ENCODE measurements at places on chromosomes 5 and 9.

GRCh38 chr9:21919377-21920362 is 74.5 kb downstream of the CDKN2A start:
- DNase-seq: no peak

GRCh38 chr9:130446101-130446861 is 1.5 kb downstream of the ASS1 start:
- no peak for DNase-seq

- DNase-seq: no peak
These were observed 813.9 kb upstream of the CDH10 start for GRCh38 chr5:25458628-25459027.

GRCh38 chr5:104793031-104793754 is 1230.6 kb upstream of the NUDT12 start:
- no peak for DNase-seq

DNA sequence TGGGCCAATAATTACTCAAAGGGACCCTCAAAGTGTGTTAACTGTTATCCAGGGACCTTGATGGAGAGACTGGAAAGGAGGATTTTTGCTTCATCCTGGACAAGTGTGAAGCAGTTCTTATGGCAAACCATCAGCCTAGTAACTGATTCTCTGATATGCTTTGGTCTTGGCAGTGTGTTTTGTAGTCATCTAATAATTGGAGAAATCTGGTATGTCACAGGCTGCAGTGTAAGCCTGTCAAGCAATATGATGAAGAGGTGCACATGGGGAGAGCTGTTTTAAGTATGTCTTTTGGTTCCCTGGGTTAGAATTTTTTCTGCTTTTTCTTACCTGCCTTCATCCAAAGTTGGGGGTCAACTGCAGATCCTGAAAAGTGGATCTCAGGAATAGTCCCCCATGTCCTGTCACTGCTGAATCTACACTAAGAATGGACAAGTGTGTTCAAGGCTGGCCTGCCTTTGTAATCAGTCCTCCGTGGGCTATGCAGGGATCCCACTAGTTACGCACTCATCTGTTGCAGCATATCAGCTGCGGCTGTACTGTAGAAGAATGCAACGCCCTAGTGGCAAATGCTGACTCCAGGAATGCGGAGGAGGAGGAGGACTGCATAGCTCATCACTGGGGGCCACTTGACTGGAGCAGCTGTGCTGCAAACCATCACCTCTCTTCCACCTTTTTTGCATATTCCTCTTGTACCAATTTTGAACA is 1.9 kb downstream of the SPTAN1 start:
- no peak for DNase-seq

- peak; percentile 29 for DNase-seq
These were observed 49.6 kb upstream of the PSD2 start for GRCh38 chr5:139745800-139746690.

GRCh38 chr5:54845567-54845941 is 139.8 kb downstream of the ESM1 start:
- no peak for DNase-seq

- no peak for DNase-seq
These were observed 67.1 kb upstream of the SSBP2 start for GRCh38 chr5:81817980-81818379.

DNA sequence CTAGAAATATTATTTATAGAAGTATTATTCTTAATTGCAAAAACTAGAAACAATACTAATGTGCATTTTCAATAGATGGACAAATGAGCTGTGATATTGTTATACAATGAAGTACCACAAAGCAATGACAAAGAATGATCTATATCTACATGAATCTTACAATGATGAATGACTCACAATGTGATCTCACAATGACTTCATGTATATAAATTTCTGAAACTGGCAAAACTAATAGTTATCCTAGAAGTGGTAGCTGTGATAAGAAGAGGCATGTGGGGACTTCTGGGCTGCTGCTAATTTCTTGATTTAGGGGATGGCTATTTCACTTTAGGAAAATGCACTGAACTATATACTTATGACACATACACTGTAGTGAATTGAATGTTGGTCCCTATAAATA is 396.0 kb upstream of the ZNF608 start:
- no peak for DNase-seq

- DNase-seq: no peak
These were observed 530.2 kb upstream of the FAM174A start for GRCh38 chr5:100004969-100005368.

GRCh38 chr9:106358331-106358730 is 504.6 kb upstream of the ZNF462 start:
- DNase-seq: no peak

GRCh38 chr9:91625331-91625730 is 201.7 kb upstream of the NFIL3 start:
- no peak for DNase-seq

DNA sequence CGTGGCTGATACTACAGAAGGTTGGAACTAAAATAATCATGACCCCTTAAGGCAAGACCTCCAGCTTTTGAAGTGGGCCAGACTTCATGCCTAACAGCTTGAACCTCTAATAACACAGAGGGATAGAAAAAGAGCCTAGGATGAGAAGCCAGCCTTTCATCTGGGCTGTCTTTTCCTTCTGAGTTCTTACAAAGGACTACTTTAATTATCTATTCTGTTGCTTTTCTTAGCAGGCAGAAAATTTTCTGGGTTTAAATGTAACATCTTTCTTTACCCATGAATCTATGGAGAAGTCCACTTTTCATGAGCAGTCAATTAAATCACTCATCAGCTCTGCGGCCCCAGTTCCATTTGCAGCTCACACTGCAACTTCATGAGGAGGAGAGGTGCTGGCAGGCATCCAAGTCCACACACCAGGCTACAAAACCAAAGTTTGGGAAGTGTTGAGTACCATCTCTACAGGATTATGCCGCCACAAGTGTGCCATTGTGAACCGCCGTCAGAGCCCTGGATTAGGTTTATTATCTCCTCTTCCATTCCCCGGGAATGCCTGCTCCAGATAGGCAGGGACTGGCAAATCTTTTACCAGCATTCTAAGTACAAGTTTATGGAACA is 192.0 kb downstream of the TLE4 start:
- DNase-seq: no peak

- no peak for DNase-seq
These were observed 7.3 kb downstream of the ISCA1 start for GRCh38 chr9:86274821-86275643.

GRCh38 chr5:71829206-71829605 is 110.1 kb downstream of the CARTPT start:
- no peak for DNase-seq

GRCh38 chr9:96004379-96004778 is 128.9 kb downstream of the ERCC6L2 start:
- no peak for DNase-seq

- DNase-seq: no peak
These were observed 293.1 kb downstream of the ZSWIM6 start for GRCh38 chr5:61625137-61625561.

DNA sequence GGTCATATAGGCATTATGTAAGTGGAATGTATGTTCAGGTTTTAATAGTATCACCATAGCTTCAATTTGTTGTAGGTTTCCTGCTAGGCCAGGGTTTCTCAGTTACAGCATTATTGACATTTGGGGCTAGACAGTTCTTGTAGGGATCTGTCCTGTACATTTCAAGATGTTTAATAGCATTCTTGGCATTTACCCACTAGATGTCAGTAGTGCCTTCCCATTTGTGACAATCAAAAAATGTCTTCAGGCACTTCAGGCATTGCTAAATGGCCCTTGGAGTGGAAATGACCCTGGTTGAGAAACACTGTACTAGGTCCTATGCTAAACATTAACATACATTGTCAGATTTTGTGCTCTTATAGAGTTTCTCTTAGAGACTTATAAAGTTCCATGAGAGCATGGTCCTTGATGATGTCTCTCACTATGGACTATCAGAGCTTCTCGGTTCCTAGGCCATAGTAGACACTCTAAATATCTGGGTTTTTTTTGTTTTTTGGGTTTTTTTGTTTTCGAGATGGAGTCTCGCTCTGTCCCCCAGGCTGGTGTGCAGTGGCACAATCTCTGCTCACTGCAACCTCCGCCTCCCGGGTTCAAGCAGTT is 1.4 kb downstream of the KIF20A start:
- DNase-seq: no peak

GRCh38 chr5:137036640-137037039 is 462.5 kb downstream of the SPOCK1 start:
- no peak for DNase-seq

GRCh38 chr9:112002847-112003457 is 106.3 kb downstream of the UGCG start:
- no peak for DNase-seq

GRCh38 chr5:142699184-142699720 is 13.4 kb upstream of the FGF1 start:
- DNase-seq: peak; percentile 50

- no peak for DNase-seq
These were observed 156.4 kb upstream of the RUSC2 start for GRCh38 chr9:35333551-35333950.

DNA sequence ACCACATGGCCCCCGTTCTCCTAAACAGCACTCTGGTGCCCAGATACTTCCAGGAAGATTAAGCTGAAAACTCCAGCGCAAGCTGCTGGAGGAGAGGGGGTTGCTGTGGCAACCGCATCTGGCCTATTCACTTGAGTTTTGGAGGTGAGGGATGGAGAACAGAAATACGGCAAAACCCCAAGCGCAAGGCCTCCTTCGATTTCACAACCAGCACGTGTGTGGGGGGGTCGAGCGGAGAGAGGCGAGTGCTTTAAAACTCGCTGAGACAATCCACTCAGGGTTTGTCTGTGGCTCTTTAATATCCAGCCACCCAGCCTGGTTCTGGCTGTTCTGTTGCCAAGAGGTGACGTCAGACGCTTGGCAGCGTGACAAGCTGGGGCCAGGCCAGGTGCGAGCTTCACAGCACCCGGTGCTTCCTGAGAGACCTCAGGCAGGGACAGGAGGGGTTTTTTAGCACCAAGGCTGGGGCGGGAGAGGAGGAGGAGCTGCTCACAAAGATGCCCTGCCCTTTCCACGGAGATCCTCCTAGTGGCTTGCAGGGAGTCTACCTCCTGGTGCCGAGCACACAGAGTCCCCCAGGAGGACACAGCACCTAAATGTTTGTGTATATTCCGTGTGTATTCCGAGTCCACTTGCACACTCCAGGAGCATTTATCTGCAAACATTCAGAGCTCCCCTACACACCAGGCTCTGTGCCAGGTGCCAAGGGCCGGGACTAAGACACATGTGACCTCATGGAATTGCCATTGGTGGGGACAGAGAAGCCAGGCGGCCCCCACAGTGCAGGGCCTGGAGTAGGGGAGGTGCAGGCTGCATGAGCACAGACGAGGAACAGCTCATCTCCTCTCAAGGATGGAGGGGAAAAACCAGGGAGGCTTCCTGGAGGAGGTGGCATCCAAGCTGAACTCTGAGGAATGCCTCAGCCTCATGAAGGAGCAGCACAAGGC is 194.6 kb downstream of the OLFM1 start:
- DNase-seq: no peak

DNA sequence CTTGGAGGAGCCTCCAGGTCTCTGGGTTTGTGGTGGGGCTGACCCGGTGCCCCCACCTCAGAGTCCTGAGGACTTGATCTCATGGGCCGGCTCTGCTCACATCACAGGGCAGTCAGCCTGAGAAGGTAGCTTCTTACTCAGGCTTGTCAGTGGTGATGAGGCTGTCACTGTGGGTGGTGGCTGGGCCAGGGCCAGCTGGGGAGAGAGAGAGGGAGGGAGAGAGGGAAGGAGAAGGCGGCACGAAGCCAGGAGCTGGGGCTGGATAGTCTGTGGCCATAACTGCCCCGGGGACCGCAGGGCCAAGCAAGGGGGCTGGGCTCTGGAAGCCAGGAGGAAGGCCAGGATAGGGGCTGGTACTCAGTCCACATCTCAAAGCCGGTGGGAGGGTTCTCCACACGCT is 6.5 kb downstream of the NTNG2 start:
- DNase-seq: no peak

DNA sequence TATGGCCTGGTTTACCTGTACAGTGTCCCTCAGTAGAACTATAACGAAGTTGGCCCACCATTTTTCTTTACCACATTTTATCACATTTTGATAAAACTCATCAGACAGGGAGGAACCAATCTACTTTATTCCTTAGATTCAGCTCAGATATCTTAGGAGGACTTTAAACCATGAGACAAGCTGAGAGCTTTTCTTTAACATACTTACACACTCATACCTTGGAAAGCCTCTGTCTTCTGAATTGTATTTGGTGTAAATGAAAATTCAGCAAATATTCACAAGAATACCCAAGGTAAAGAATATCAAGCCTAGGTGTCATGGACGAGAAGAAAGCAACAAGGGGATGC is 313.2 kb downstream of the ENC1 start:
- DNase-seq: no peak

DNA sequence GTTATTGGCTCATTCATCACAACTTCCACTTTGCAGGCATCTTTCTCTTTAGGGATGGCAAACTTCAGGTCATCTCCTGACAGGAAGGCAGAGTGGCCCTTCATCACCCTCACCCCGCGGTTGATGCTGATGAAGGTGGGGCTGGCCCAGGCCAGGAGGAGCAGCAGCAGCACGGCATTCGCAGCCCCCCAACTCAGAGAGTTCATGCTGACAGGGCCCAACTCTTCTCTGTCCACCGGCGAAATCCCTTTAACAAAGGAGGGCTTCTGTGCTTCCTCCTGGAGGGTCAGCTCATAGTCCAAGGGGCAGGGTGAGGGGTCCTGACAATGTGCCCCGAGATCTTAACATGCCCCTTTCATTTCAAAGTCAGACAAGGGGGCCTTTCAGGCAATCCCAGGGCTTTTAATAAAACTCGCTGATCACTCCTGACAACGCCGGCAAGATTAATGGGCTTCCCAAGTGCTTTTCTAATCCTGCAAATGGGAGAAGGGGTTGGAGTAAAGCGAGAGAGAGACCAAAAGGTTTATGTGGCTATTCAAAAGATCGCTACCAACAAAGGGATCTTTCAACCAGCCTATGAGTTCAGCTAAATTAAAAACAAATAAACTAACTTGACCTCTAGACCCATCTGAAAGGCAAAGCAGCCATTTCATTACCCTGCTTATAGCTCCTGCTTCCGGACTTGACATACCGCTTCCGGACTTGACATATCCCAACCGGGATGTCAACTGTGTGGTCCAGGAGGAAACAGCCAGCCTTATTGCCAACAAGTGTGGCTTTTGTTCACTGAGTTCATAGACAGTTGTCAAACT is 41.2 kb downstream of the FREM1 start:
- no peak for DNase-seq

DNA sequence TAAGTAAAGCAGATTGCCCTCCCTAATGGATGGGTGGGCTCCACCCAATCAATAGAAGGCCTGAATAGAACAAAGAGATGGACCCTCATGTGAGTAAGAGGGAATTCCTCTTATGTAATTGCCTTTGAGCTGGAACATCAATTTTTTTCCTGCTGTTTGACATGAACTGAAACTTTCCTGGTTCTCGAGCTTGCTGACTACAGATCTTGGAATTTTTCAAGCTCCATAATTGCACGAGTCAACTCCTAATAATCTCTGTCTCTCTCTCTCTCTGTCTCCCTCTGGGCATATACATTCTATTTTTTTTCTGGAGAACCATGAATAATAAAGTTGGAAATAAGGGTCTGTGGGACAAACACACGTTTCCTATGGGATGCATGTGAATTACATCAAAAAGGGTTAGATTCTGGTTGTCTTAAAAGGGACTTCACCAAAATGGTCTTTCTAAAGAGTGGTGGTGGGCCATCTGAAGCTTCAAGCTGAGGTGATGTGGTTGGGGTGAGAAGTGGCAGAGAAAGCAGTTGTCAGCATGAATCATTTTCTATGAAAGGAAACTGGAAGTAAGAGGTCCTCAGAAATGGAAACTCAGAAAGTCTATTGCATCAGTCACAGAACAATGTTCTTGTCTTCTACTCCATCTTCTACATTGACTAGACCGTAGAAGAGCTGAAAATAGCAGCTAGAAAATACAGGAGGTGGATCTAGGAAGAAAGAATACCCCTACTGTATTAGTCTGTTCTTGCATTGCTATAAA is 47.0 kb upstream of the HOMER1 start:
- no peak for DNase-seq

GRCh38 chr5:113806904-113807303 is 293.4 kb downstream of the YTHDC2 start:
- DNase-seq: no peak

Measured in T-helper 17 cell (primary cell).